CD4-positive, alpha-beta T cell treated with Interleukin-12 subunit alpha and Interleukin-12 subunit beta, for 1 hour (primary cell): ENCODE measurements at places on chromosomes 5 and 9.

DNA sequence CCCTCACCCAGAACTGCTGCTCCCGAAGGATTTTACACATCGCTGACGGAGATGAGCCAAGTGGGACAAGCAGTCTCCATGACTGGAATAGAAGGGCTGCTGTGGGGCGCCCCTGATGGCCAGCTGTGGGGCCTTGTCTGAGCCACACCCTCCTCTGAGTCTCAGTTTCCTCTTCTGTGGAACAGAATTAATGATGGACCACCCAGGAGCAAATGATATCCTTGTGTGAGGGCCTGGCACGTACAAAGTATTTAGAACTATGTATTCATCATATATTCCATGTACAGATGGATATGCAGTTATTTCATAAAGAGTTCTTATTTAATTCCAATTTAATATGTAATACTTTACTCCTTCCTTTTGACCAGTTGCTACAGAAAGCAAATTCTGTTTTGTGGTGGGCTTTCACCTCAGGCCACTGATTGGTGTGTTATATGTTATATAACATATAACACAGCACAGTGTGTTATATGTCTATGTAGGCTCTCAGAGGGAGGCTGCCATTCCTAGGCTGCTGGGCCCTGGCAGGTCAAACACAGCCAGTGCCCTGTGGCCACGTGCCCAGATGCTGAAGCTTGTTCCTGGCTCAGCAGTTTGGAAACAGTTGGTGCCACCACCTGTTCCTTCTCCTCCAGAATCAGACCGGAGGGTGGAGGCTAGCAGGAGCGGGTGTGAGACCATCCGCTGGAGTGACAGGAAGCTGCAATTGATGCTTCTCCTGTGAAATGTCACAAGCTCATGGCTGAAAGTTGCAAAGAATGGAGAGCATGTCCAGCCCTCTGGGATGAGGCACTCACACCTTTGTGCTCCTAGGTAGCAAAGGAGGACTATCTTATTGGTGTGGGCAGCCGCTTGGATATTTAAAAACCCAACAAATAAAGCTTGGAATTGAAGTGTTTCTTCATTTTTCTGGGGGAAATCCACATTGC is 4.4 kb upstream of the FGD3 start:
- DNase-seq, result no peak

- DNase-seq, result no peak
Measured at GRCh38 chr5:72305194-72306142, 14.6 kb downstream of the MRPS27 start.

DNA sequence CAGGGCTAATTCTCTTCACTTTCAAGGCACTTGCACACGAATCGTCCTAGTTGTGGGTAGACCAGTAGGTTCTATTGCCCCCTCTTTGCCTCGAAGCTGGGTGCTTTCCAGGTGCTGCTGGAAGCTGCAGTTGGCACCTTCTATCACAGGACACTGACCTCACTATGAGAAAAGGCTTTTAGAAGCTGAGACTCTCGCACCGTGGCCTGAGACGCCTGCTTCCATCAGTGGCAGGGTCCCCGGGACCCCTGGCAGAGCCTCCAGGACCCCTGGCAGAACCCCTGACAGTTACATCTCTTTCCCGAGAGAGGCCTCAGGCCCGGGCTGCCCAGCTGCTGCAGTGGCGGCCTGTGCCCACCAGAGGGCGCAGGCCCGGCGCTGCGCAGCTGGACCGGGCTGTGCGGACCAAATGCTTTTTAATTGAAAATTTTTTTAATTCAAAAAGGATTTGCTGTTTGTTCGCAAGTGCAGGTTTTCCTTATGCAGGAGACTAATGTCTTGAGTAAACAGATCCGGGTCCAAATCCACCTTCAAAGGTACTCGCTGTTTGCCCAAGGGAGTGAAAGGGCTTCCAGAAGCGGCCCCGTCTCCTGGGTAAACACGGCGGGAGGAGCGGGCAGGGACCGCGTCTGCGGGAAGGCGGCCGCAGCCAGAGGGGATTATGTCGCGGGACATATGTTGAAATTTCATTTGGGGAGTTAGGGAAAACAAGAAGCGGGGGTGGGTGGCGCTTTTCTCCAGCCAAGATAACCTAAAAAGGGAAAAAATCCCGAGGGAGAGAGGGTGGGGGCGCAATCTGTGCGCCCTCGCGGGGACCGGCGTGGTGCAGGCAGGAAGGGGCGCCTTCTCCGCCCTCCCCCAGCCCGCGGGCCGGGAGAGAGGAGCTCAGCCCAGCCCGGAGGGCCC is 114.5 kb upstream of the LMX1B start:
- peak; percentile 49 for DNase-seq

DNA sequence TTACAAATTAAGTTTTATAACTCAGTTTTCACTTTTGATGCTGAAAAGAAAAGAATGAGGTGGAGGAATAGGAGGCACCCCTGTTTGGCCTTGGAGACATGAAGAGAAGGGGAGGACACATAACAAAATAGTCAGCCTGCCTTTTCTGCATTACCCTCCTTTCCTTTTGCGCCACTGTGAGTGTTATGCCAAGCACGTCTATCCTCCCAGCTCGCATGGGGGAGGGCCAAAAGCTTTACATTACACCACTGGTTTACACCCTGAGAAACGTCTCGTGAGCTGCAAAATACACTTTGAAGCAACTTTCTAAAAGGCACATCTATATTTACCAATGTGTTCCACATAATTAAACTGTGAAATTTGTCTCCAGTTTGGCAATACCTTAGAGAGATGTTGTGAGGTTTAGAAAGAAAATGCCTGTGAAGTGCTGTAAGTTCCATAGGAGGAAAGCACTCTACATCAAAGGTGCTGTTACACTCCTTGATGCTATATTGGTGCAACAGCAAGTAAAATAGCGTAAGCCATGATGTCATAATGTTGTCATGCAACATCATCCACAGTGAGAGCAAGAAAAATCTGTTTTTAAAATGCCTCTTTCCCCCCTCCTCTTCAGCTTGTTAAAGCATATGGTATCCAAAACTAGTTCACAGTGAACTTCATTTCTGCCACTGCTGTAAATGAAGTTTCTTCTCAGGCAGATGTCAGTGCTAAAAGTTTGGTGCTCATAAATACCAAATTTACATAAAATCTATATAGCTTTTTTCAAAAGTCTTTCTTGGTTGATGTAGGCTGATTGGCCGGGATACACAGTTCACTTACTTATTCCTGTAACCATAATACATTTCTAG is 50.3 kb downstream of the CETN3 start:
- no peak for DNase-seq

- DNase-seq, result no peak
Measured at GRCh38 chr9:29212397-29213387, 1639.4 kb upstream of the C9orf72 start.

GRCh38 chr5:138337685-138338410 is at the start of gene FAM53C:
FAM53C (plus strand) TSS chr5:138338266; CDS start chr5:138341336, 3,070 bp downstream.
- DNase-seq, result peak; percentile 94

- DNase-seq, result no peak
Measured at GRCh38 chr5:87094833-87095232, 172.8 kb upstream of the RASA1 start.

GRCh38 chr5:59575648-59576445 is 317.7 kb downstream of the PDE4D start:
- DNase-seq, result no peak

GRCh38 chr5:65779643-65780042 is 57.6 kb downstream of the NLN start:
- DNase-seq, result peak; percentile 19

- no peak for DNase-seq
Measured at GRCh38 chr5:89686081-89686765, 723.3 kb downstream of the CETN3 start.
